Small intestine (tissue), 16 donors: ENCODE measurements at places on chromosomes 2 and 18.
A peak's percentile ranks its signal among the peaks of the same experiment; 100 is the strongest.

- DNase-seq, result peak; percentile 98
Measured at GRCh38 chr2:108270768-108271506, 17.8 kb upstream of the SULT1C2 start.

GRCh38 chr2:111948832-111949231 is 50.4 kb downstream of the MERTK start:
- DNase-seq, result no peak

GRCh38 chr2:110858135-110858725 is 125.9 kb downstream of the ACOXL start:
- DNase-seq, result peak; percentile 63

DNA sequence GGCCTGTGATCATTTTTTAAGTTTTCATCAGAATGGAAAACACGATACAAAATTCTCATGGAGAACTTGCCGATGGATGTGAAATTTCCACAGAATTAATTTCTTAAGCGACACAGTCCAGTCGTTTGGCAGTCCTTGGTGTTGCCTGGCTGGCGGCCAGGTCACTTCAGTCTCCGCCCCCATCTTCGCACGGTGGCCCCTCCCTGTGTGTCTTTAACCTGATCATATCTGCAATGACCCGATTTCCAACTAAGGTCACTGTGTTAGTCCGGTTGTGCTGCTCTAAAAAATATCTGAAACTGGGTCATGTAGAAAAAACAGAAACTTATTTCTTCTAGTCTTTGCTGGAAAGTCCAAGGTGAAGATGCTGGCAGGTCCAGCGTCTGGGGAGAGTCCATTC is 44.5 kb upstream of the COPS8 start:
- no peak for DNase-seq

- DNase-seq, result no peak
Measured at GRCh38 chr2:85259879-85260278, 67.9 kb downstream of the TGOLN2 start.

GRCh38 chr2:73255907-73256617 is 22.0 kb downstream of the CCT7 start:
- no peak for DNase-seq

GRCh38 chr2:240250985-240251847 is 110.8 kb upstream of the OTOS start:
- peak; percentile 87 for DNase-seq

- DNase-seq, result peak; percentile 32
Measured at GRCh38 chr2:176189681-176190641, 1.5 kb downstream of the HOXD1 start.

GRCh38 chr2:80459028-80459427 is 154.5 kb upstream of the LRRTM1 start:
- DNase-seq, result no peak

DNA sequence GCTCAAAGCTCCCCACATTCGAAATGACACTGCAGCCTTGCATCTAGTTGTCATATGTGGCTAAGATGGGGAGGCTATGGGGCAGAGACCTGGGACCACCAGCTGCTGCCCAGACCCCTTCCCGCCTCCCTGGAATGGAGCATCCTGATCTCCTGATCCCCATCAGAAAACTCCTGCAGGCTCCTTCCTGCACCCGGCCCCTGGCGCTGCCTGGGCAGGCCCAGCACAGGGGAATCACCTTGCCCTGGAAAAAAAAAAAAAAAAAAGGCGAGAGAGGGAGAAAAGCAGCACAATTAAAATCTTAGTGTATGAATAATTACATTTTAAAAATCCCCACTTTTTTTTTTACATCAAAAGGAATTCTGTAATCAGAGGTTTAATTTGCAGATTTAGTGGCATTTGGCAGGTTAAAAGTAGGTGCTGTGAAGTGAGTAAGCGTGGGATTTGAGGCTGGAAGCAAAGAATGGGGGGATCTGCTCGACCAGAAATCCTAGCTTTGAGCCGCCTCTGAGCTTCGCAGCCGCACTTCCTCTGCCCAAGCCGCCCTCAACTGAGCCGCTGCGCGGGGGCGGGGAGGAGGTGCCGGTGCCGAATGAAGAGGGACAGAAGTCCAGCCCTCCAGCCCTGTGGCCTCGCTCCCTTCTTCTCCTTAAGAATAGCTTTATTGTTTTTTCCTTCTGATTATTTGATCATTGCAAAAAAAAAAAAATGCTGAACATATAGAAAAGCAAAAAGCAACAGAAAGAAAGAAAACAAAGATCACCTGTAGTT is 30.0 kb downstream of the THNSL2 start:
- DNase-seq, result peak; percentile 16

- no peak for DNase-seq
Measured at GRCh38 chr2:225764346-225764745, 364.8 kb downstream of the NYAP2 start.

DNA sequence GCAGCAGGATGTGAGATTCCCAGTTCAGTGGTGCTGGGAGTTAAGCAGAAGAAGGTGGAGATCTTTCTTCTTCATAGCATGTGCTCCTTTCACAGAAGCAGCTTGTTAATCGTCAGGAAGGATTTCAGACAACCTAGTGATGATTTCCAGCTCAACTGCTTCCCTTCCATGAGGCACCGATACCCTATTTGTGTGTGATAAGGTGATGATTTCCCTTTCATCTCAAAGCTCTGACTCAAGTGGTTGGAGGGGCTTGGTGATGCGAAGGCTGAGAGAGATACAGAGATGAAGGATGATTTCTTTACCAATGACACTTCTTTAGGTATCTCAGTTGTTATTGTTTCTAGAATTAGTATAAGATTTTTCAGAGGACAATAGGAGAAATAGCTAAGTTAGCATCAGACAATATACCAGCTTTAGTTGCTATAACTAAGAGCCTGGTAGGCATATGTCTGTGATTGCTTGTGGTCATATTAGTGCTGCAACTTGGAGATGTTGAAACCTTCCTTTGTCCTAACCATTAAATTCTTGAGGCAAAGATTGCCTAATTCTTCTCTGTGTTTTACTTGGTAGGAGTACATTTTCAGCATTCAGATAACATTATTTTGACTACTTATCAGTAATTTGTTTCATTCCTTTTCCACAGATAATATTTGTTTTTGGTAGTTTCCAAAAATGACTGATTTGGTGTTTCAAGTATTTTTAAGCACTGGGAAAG is 111.3 kb downstream of the PLCL1 start:
- no peak for DNase-seq

- no peak for DNase-seq
Measured at GRCh38 chr18:36386150-36386920, 88.8 kb downstream of the FHOD3 start.

GRCh38 chr2:238895891-238896600 is 48.2 kb downstream of the TWIST2 start:
- DNase-seq, result no peak

GRCh38 chr18:73340135-73340977 is 472.6 kb upstream of the NETO1 start:
- DNase-seq, result peak; percentile 2

DNA sequence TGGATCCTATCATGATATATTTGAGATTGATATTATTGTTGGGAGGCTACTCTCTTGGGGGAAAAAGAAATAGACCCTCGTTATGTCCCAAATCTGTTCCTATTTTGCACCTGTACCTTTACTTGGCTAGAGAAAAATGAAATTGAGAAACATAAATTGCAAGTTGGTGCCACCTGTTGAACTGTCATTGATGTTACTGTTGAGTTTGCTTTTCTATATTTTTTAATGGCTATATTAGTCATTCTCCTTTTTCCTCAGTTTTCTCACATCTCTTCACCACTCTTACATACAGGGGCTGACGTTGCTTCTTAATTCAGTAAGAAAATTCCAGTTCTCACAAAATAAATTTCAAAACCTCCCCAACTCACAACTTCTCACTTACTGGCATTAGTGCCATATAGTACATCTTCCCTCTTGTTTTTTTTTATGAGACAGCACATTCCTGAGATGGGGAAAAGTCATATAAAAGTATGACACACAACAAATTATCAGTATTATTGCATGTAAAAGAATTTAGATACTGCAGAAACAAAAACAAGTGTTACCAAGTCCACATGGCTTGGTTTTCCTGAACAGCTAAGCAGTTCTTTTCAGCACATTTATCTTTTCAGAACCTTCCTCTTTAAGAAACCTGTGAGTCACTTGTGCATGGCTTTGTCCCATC is 348.3 kb upstream of the DSEL start:
- no peak for DNase-seq

- no peak for DNase-seq
Measured at GRCh38 chr2:101496279-101496678, 21.4 kb upstream of the RFX8 start.

DNA sequence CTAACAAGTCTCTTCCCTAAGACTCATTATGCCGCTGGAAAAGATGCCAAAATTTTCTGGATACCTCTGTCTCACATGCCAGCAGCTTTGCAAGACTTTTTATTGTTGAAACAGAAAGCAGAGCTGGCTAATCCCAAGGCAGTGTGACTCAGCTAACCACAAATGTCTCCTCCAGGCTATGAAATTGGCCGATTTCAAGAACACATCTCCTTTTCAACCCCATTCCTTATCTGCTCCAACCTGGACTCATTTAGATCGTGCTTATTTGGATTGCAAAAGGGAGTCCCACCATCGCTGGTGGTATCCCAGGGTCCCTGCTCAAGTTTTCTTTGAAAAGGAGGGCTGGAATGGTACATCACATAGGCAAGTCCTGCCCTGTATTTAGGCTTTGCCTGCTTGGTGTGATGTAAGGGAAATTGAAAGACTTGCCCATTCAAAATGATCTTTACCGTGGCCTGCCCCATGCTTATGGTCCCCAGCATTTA is 26.3 kb downstream of the DHRS9 start:
- DNase-seq, result no peak

DNA sequence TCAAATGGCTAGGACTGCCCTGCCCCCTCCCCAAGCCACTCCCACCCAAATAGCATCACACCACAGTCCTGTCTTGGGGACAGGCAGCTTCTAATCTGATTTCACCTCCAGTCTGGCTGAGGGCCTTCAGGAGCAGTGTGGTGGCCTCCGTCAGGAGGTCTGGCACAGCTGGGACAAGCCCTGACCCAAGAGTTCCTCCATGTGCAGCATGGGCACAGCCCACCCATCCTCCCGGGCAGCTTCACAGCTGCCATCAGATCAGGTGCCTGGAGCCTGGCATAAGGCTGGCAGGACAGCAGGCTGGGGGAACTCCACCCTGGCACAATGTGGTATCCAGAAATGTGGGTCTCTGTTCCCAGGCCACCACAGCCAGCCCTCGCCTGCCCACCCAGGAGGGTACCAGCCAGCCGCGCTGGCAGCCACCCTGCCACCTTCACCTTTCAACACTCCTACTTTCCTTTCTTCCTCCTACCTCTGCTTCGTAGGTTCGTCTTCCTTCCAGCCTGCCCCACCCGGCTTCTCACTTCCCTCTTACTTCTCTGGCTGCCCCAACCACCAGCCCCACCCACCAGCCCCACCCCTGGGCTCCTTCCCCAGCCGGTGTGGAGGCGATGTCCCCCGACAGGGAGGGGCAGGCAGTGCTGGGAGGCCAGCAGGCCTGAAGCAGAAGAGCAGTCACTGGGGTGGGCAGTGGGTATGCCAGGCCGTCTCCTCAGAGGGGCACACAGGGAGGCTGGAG is at the start of gene CAPG:
Gene CAPG (minus strand): TSS at position 522 of the 739 bp plus-strand sequence. CDS start 8,221 bp downstream, outside the sequence.
- peak; percentile 88 for DNase-seq

DNA sequence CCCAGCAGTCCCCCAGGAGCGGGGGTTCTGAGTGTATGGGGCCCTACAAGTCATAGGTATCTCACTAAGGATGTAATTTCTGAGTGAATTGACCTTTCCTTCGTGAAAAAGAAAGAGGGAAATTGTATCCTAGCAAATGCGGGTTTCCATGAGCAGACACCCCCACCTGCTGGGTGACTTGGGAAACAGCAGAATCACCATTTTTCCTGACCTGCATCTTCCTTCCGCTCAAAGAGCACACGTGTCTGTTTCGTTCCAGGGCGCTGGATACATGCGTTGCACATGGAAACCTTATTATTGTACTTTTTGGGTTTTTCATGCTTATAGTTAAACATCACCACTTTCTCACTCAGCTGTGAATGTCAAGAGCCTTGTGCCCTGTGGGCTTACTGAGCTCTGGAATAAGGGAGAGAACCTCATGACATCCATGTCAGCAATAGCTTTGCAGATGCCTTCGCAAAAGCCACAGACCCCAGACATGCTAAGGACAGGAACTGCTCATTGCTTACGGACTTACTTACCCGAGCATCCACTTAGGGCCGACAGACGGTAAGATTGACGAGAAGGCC is 132.8 kb downstream of the TPO start:
- DNase-seq, result peak; percentile 75

DNA sequence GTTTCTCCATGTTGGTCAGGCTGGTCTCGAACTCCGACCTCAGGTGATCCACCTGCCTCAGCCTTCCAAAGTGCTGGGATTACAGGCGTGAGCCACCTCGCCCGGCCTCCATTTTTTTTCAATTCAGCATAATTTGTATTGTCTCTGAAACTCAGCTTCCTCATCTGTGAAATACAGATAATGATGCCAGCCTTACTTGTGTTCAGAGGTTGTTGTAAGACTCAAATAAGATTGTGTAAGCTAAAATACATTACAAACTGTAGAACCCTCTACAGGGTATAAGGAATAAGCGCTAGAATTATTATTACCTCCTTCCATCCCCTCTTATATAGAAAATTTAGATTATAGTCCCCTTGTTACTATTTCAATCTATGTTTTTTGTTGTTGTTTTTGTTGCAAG is 24.8 kb upstream of the STARD7 start:
- no peak for DNase-seq

DNA sequence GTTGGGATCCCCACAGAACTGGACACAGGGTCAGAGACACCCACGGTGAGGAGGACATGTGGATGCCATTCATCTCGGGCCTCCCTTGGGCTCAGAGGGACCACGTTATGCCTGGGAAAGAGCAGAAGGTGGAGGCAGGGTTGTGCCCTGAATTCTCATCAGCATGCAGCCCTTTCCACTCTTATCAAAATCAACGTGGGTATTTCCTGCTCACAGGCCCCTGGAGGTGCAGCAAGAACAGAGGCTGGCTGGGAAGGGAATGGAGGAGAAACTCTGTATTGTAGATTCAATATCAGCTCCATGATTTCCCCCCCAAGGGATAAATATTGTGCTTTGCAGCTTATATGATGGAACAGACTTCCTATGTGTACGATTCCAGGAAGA is 90.9 kb downstream of the SETBP1 start:
- no peak for DNase-seq
